HCT116 (cell line): ENCODE measurements at places on chromosomes 11 and 22. TPM values are rescaled to one million over a fixed set of nuclear protein-coding genes. Genes with fewer than 3 reads are reported as not detected.

GRCh38 chr22:42388130-42388797 is 43.9 kb downstream of the NFAM1 start:
- DNase-seq, result no peak

- DNase-seq, result no peak
Measured at GRCh38 chr11:95520369-95521132, 269.0 kb downstream of the FAM76B start.

DNA sequence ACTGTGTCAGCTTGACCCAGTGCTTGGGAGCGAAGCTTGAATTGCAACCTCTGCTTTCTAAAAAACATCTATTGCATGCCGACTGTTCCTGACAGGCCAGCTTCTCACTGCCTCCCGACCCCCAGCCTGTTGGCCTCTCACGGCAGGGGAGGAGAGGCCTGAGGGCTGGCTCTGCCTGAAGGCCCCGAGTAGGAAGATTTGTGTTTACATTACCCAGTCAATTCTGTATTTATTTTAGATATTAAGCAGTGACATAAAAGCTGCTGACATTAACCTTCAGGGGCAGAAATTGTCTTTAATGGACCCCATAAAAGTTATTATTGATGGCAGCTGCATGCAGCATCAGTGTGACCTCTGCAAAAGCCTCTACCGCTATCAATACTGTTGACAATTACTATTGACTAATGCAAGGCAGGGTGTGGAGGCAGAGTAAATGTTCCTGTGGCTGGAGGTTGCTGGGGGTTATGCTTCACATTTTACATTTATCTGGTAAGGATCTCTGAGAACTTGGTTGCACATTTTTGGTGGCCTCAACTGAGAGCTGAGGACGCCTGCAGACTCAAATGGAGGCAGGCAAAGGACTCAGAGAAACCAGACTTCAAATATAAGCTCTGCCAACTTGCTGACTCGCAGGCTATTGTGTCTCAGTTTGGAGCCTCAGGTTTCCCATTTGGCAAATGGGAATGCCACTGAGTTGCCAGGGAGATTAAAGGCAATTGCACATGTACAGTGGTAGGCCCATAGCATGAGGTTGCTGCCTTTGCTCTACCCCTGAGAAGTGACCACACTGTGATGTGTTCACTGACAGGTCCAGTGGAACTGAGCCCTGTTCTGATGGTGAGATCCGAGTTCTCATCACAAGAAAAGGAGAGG is 380.5 kb downstream of the TENM4 start:
- DNase-seq, result no peak

- DNase-seq, result no peak
Measured at GRCh38 chr11:126332221-126332711, 23.2 kb upstream of the ST3GAL4 start.

DNA sequence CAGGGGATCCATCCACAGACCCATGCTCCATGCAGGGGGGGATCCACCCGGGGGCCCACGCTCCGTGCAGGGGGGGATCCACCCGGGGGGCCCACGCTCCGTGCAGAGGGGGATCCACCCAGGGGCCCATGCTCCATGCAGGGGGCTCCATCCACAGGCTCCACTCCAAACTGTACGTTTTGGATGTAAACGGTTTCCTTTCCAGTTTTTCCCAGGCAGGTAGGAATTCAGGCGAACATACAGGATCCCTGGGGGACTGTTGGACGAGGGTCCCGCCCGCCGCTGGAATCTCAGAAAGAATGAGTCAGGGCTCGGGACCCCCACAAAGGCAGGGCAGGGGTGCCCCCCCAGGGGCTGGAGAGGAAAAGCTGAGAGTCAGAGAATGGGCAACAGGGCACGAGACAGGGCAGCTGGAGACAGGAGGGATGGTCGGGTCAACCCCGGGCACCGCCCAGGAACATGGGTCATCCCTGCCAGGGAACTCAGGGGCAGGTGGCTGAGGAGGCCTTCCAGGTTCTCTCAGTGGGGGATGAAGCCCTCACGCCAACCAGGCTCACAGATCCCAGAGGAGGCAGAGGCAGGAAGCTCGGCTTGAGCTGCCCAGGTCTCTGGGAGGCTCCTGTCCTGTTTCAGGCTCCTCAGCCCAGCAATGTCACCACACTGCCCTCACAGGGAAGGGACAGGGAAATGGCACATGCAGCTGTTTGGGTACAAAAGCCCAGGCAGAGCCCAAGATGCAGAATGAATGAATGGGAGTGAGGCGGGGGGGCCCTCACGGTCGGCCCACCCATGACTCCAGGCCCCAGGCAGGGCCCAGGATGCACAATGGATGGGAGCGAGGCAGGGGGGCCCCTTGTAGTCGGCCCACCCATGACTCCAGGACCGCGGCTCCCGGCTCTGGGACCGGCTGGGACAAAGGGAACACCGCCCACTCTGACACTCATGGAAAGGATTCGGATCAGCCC is 200.2 kb downstream of the BRD1 start:
- no peak for DNase-seq

- DNase-seq, result no peak
Measured at GRCh38 chr22:28413612-28414399, 265.8 kb downstream of the TTC28 start.

DNA sequence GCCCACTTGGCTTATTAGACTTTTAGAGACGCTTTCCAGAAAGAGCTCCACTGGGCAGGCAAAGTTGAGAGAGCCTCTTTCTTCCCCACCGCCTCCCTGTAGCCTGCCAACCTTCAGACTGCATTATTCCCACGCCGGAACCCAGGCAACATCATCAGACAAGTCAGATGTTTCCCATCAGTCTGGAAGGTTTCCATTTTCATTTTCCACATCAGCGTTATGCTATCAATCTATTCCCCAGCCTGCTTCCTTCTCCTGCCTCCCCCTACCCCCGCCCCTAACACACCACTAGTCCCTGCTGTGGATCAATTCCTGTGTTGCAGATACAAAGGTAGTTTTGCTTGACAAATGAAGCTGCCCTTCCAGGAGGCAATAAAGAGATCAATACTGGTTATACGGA is 184.8 kb downstream of the DSCAML1 start:
- no peak for DNase-seq

DNA sequence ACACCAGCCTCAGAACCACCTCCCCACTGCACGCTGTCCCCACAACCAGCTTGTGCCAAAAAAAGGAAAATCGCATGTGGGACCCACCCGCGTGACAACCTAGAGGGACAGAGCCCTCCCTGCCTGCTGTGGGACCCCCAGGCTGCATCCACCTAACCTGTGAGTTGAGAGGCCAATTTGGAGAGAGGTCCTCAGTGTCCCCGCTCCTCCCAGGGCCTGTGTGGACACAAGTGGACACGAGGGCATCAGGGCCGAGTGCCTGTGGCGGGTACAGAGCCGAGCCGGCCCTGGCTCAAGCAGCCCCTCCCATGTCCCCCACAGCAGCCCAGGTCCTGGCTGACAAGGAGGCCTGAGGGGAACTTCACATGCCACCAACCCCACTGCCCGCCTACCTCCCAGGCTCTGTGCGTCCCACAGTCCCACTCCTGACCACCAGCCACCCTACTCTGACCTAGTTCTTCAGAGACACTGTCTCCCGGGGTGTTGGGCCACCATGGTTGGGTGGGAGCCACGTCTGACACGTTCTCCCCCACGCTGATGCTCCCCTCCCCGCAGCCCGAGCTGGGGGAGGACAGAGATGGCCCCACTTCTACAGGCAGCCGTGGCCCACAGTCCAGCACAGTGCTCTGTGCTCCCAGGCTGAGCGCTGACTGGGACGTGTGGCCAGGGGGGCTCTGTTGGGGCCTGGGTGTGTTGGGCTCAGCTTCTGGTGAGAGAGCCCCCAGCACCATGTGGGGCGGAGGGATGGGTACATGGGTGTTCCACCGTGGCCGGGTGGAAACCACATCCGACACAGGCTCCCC is 19.2 kb downstream of the SELENOO start:
- DNase-seq, result no peak

DNA sequence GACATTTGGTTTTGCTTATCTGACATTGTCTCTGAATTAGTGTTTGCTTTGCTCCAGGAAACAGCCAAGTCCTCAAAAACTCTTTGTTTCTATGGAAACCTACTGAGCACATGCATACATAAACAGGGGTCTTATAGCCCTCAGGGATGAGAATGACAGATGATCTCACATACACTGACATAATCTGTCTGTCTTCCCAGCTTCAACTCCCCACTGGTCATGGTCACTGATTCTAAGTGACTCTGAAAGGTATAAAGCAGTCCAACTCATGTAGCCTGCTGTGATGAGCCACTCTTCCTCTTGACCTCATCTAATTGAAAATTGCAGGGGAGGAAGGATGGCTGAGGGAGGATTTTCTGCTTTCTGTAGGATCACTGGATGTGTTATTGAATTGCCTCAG is 12.6 kb downstream of the ZNF143 start:
- no peak for DNase-seq

GRCh38 chr11:3156661-3157311 is 8.3 kb downstream of the OSBPL5 start:
- DNase-seq, result no peak

DNA sequence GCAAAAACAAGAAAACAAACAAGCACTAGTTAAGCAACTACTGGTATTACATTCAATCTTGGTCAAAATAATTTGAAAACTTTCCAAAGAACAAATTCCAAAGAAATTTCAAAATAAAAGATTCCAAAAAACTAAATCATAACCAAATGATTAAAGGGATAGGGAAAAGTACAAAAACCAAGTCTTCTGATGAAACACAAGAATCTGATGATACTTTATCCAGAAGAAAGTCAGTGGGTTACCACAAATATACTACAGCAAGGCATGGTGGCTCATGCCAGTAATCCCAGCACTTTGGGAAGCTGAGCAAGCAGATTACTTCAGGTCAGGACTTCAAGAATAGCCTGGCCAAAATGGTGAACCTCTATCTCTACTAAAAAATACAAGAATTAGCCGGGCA is 59.1 kb downstream of the NUP98 start:
- no peak for DNase-seq

- no peak for DNase-seq
Measured at GRCh38 chr11:36339888-36340287, 43.8 kb downstream of the PRR5L start.

- no peak for DNase-seq
Measured at GRCh38 chr11:124514131-124514530, 29.3 kb downstream of the OR8B12 start.

- no peak for DNase-seq
Measured at GRCh38 chr11:21761000-21761399, 431.9 kb upstream of the ANO5 start.

DNA sequence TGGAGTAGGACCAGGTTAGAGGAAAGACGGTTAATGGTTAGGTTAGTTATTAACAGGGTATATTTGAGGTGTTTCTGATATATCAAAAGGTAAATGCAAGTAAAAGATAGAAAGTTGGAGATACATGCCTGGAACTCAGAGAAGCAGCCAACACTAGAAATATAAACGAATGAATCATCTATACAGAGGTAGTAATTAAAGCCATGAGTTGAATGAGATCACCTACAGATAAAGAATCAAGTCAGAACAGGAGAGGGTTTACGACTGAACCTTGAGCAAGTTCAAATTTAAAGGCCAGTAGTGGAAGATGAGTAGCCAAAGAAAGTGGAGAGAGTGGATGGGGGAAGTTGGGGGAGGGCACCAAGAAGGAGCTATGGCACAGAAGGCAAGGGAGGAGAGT is 73.9 kb downstream of the SPON1 start:
- DNase-seq, result no peak

GRCh38 chr11:94154095-94154856 is 25.6 kb downstream of the PANX1 start:
- no peak for DNase-seq

DNA sequence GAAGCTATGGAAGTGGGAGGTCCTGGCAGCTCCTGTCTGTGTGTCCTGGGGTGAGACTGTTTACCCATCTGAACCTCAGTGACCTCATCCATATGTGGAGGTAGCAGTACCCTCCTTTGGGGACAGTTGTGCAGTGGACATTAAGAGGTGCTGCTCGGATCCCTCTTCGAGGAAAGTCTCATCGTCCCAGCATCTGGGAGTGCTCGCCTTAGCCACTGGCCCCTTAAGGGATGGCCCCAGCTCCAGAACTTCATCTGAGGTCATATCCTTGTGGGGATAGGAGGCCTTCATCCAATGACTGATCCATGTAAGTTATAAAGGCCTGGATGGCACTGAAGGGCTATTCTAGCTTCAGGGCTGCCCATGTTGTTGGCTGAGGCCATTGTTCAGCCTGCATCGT is 538.1 kb downstream of the MIAT start:
- no peak for DNase-seq

RAB38 gene
- total RNA-seq, result 15.1 TPM

SPTBN2 gene
- 18.5 TPM for total RNA-seq

HTR3A gene
- 0.12 TPM for total RNA-seq

LINC01488 gene
- total RNA-seq, result not detected

IL17RA gene
- 17.3 TPM for total RNA-seq

OR51G2 gene
- total RNA-seq, result not detected

TMEM86A gene
- 2.0 TPM for total RNA-seq
